ENCODE measurements at places on chromosomes 6 and 20.

- no peak for DNase-seq
Observed at GRCh38 chr20:23659989-23660837, 22.5 kb upstream of the CST3 start.

- DNase-seq: no peak
Observed at GRCh38 chr6:150005761-150006651, 19.3 kb downstream of the RAET1L start.

DNA sequence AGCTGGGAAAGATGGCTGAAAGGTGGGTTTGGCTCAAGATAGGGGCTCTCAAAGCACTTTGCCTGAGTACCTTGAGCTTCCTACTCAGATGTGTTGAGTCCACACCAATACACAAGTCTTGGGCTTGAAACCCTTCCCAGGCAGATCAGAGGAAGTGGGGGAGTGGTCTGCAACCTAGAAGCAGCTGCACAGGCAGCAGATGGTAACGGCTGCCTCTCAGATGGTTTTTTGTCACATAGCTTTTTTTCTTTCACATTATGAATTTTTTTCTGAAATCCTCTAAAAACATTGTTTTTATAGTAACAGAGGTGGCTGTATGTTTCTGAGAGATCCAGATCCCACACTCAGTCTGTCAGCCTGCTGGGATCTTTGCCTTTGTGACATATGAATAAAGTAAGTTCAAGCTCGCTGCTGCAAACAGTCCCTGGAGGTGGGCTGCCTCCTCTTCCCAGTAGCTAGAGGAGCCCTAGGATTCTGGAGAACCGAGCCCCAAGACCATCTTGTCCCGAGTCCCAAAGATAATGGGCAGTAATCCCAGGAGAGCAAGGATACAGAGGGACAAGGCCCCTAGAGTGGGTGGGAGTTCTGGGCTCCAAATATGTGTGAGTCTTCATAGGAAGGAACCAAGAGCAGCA lies 97.1 kb upstream of the TOP1 start:
- no peak for DNase-seq

- no peak for DNase-seq
Observed at GRCh38 chr20:13331536-13331935, 110.5 kb downstream of the ISM1 start.

GRCh38 chr6:150600010-150600300 lies 270 bp downstream of the PLEKHG1 start:
- no peak for DNase-seq

- no peak for DNase-seq
Observed at GRCh38 chr6:27495386-27496135, 22.7 kb upstream of the ZNF184 start.

All from GDM1 (cell line).